Stimulated activated CD4-positive, alpha-beta T cell treated with anti-CD3 and anti-CD28 coated beads, Interleukin-15, amount 100 ng/mL, for 1 hour (primary cell): ENCODE measurements at places on chromosomes 12 and 14.

GRCh38 chr14:94120667-94121340 is 8.6 kb downstream of the IFI27L2 start:
- no peak for DNase-seq

GRCh38 chr14:75188520-75189268 is 12.3 kb upstream of the TMED10 start:
- no peak for DNase-seq

DNA sequence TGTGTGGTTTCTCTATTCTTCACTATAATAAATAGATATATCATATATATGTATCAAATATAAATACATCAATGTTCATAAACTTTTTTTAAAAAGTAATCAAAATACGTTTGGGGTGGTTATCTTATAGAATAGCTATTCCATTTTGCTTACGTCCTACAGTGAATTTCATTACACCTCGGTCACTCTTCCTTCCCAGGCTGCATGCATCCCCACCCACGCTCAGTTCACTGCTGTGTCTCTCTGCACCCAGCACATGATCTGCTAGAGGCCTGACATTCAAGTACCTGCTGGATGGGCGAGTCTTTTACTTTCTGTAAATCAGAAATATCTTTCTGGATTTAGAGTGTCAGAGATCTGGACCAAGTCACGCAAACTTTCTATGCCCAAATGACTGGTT is 3.6 kb downstream of the STX2 start:
- DNase-seq = no peak

DNA sequence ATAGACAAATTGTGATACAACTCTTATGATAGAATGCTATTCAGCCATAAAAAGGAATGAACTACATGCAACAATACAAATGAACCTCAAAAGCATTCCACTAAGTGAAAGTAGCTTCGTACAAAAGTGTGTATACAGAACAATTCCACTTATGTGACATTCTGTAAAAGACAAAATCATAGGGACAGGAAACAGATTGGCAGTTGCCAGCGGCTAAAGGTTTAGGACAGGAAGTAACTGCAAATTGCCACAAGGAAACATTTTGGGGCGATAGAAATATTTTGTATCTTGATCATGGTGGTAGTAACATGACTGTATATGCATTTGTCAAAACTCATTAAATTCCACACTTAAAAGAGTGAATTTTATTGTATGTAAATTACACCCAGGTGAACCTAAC is 113.4 kb downstream of the CAPZA3 start:
- DNase-seq = no peak

DNA sequence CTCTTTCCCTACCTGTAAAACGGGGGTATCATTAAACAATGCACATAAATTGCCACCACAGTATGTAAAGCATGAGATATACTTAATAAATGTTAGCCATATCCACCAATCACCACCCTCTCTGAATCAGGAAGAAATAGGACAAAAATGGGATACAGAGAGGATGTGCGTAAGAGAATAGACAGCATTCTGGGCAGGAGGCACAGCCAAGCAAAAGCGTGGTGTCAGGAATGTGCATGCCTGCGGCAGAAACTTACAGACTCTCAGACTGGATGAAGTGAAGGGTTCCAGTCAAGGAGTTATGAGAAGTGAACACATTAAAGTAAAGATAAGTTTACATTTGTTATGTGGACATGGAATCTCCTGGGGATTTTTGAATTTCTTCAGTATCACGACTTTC is 121.7 kb upstream of the MDM1 start:
- no peak for DNase-seq

GRCh38 chr12:2640709-2641108 is 154.1 kb upstream of the FKBP4 start:
- no peak for DNase-seq

DNA sequence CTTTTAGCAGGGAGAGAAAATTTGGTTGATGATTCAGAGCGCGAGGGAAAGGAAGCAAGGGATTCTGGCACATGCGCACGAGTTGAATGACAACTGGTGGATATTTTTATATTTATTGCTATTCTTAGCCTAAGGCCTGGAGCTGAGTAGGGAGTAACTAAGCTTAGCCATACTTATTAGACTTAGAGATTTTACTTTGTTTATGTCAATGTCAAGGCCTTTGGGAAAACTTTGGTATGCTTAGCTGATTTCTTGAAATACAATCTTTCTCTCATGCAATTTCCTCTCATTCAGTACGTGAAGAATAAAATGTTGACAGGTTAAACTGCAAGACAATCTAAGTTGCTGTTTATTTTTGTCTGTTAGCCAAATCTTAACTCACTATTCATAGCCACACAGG is 101.1 kb downstream of the CRADD start:
- no peak for DNase-seq
